ENCODE measurements at places on chromosomes 5 and 9.

DNA sequence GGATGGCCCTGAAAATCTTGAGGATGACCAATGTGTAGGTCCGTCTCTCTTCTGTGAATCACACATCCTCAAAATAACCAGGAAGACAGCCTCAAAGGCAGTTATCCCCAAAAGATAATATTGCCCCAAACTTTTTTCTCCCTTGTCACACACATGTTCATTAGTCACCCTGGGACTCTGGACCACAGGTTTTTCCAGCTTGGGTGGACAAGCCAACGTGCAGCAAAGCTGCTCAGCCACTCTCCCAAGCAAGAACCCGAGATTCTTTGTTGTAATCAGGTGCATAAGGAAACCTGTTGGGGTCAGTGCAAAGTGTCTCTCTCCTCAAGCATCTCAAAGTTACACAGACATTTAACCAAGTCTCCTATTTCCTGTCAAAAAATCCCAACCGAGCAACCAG, 196.6 kb downstream of the GNA14 start:
- no peak for DNase-seq

DNA sequence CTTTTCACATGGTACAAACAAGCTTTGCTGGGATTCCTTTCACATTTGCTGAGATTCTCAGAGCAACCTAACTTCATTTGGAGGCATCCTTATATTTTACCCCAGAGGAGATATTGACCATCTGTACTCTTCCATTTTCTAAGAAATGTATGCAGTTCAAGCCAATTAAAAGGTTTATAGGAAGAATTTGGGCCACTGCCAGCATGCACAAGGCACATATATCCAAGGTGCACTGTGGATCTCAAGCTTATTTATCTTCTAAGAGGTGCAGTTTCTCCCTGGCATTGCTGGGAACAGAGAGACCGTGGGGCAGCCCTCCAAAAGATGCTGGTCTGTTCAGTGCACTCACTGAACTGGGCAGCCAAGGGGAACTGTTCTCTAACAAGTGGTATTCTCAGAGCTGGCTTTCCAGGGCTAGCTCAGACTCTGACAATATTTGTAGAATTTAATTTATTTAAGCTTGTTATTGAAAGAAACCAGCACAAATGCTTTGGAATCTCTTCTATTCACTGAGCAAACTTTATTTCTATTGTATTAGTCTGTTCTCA, 213.3 kb downstream of the TENT4A start:
- no peak for DNase-seq

- no peak for DNase-seq
These were observed 61.8 kb upstream of the PITX1 start for GRCh38 chr5:135095871-135096270.

DNA sequence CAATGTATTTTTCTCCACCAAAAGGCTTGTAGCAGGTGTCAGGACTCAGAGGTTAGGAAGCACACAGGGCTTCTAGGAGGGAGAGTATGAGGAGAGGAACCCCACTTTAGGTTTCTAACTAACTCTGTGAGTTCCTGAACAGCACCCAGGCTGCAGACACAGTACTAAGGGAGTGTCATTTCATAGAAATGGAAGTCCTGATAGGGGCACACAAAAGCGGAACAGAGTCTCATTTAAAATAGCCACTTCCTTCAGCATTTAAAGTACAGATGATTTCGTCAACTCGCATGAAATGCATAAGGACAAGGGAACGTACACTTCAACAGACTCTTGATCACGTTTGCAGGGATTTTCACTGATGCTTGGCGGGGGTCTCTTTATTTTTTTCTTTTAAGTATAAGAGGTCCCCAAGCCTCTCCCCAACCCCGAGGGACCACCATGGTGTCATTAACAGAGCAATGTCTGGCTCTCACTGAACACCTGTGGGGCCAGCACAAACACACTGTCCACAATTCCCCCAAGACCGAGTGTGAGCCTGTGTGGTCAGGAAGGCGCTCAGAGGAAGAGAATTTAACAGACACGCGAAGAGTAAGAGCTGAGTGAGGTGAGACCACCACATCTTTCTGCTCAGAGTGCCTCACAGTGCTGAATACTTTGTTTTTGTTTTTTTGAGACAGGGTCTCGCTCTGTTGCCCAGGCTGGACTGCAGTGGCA, 82.3 kb downstream of the SECISBP2 start:
- no peak for DNase-seq

GRCh38 chr5:123265551-123265950, 157.7 kb downstream of the CEP120 start:
- no peak for DNase-seq

DNA sequence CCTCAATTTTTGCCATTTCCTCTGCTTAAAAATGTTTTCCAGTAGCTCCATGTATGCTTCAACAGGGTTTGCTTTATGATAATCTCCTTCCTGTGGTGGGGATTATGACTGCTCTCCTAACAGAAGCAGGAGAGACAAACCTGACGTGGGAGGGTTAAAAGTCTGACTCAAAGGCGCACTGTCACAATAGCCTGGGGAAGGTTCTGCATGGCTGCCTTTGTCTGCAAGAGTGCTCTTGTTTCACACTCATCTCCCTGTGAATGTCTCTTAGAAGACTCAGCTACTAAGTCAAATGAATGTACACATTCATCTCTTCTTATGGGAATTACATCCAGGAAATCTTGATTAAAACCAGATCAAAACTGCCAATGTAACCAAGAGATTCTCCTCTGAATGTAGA, 90.9 kb upstream of the MTAP start:
- DNase-seq, result no peak

GRCh38 chr5:34675857-34676256, 19.7 kb downstream of the RAI14 start:
- no peak for DNase-seq

DNA sequence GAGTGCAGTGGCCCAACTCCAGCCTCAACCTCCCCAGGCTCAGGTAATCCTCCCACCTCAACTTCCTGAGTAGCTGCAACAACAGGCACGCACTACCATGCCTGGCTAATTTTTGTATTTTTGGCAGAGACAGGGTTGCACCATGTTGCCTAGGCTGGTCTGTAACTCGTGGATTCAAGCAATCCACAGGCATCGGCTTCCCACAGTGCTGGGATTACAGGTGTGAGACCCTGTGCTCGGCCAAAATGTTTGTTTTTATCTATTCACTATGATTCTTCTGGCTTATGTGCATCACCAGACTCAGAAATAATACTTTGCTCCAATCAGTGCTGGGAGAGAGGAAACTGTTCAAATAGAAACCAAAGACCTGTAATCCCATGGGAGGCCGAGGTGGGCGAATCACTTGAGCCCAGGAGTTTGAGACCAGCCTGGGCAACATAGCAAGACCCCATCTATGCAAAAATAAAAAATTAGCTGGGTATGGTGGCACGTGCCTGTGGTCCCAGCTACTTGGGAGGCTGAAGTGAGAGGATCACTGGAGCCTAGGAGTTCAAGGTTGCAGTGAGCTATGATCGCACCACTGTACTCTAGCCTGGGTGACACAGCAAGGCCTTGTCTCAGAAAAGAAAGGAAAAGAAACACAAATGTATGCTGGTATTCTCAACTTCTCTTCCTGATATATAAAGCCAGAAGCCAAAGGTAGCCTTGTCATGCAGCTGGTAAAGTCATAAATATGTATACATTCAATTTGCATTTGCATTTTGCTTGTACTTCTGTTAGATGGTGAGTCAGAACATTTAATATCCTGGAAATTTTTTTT, 4.5 kb downstream of the PIP5K1B start:
- no peak for DNase-seq

DNA sequence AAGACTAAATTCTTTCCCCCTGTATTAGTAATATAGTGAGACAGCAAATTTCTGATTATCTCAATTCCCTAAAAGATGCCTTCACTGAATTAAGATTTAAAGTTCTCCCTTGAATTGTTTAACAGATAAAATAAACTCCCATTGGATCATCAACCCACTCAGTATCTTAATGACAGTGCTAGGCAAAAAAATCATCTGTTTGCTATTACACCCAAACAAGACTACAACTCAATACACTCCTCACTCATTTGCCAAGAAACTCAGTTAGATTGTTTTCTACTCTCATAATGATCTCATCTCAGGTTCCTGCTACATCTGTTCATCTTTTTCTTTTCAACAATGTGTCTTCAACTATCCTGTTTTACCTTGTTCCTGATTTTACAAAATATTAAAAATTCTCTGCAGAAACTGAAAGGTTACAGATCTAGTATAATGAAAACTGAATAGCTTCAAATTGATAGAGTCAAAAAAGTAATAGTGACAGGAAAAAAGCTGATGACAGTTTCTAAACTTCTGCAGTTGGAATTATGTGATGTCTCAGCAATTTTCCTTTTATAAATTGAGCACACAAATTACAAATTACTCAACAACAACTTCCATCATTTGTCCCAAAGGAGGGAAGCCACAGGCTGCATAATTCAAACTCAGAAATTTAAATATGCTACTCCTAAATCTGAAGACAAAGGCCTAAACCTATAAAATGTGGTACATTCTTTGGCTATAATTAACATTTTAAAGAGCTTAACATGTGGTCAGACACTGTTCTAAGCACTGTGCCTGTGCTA, 39.4 kb downstream of the HOMER1 start:
- no peak for DNase-seq

- DNase-seq, result no peak
These were observed 32.5 kb upstream of the FAM174A start for GRCh38 chr5:100502684-100503083.

- DNase-seq, result no peak
These were observed 6.4 kb downstream of the GRIA1 start for GRCh38 chr5:153496835-153497234.

GRCh38 chr9:21546949-21547348, 64.8 kb upstream of the IFNE start:
- DNase-seq, result no peak

DNA sequence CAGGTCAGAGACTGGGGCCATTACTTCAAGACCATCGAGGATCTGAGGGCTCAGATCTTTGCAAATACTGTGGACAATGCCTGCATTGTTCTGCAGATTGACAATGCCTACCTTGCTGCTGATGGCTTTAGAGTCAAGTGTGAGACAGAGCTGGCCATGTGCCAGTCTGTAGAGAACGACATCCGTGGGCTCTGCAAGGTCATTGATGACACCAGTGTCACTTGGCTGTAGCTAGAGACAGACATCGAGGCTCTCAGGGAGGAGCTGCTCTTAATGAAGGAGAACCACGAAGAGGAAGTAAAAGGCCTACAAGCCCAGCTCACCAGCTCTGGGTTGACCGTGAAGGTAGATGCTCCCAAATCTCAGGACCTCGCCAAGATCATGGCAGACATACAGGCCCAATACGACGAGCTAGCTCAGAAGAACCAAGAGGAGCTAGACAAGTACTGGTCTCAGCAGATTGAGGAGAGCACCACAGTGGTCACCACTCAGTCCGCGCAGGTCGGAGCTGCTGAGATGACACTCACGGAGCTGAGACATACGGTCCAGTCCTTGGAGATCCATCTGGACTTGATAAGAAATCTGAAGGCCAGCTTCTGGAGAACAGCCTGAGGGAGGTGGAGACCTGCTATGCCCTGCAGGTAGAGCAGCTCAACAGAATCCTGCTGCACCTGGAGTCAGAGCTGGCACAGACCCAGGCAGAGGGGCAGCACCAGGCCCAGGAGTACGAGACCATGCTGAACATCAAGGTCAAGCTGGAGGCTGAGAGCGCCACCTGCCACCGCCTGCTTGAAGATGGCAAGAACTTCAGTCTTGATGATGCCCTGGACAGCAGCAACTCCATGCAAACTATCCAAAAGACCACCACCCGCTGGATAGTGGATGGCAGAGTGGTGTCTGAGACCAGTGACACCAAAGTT, 9.3 kb downstream of the NIPBL start:
- no peak for DNase-seq

DNA sequence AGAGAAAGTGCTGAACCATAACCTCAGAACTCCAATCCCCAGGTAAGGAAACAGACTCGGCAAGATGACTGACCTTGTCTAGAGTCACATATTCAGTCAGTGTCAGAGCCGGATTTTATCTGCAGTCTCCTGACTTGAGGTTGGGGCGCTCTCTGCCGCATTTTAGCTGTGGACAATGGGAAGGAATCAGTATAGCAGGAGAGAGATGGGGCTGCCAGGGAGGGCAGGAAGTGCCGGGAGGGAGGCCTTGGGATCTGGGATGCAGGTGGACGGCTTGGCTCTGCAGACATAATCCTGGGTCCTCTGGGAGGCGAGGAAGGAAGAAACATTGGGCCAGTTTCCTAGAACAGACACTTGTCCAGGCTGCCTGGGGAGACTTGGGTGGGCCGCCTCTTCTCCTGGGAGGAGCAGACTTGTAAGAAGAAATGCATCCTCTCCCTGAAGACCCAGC, 39.7 kb upstream of the COL15A1 start:
- no peak for DNase-seq

DNA sequence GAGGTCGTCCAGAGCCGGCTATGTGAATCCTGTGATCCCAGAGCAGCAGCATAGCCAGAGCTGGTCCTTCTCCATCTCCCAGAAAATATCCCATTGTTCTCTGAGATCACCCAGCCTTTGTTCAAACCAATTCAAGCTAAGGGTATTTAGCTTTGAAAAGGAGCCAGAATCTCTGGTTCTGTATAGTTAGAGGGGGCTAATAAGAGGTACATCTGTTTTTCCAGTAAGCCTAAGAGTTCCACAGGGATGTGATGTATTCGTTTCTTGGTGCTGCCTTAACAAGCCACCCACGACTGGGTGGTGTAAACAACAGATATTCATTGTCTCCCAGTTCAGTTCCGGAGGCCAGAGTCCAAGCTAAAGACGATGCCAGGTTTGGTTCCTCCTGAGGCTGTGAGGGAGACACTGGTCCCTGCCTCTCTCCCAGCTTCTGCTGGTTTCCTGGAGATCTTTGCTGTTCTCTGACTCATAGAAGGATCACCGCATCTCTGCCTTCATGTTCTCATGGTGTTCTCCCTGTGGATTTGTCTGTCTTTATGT, 344.8 kb downstream of the MTRR start:
- no peak for DNase-seq

DNA sequence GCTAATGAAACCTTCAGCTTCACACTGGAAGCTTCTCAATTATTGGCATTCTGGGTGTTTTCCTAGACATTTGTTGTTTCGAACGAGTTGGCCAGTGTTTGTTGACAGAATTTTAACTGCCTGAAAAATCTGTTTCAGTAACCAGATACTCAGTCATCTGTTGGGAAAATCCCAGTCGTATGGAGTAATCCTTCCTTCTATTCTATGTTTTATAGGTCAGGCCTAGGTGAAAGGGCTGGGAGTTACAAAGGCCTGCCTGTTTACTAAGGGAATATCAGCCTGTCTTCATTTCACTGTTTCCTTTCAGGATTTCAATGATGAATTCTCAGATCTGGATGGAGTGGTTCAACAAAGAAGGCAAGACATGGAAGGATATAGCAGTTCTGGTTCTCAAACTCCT, 59.9 kb downstream of the GRAMD2B start:
- no peak for DNase-seq

DNA sequence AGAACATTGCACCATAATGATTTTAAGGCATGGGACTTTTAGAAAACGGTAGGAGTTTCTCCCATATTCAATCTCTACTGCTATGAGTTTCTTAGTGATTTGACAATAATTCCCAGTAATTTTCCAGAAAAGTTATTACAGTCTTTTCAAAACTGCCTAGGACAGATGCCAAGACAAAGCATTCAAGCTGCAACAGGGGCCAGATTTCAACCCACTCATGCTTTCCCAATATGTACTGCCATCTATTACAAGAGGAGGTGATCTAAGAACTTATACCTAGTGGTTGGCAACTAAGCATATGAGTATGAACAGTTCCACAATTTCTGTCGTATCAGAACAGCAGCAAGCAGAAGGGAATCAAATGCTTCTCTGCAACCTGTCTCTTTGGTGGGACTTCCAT, 95.1 kb upstream of the TMED7 start:
- no peak for DNase-seq

All from stimulated activated CD8-positive, alpha-beta memory T cell treated with anti-CD3 and anti-CD28 coated beads, Interleukin-4, amount 100 ng/mL, for 1 hour (primary cell).